Cardiac fibroblast (primary cell): ENCODE measurements at places on chromosomes 6 and 20.

- no peak for DNase-seq
Observed at GRCh38 chr6:63186970-63187369, 24.3 kb upstream of the FKBP1C start.

- DNase-seq = no peak
Observed at GRCh38 chr20:44468044-44468782, 7.5 kb upstream of the TTPAL start.

- no peak for DNase-seq
Observed at GRCh38 chr20:34557936-34558319, 590 bp upstream of the MAP1LC3A start.

DNA sequence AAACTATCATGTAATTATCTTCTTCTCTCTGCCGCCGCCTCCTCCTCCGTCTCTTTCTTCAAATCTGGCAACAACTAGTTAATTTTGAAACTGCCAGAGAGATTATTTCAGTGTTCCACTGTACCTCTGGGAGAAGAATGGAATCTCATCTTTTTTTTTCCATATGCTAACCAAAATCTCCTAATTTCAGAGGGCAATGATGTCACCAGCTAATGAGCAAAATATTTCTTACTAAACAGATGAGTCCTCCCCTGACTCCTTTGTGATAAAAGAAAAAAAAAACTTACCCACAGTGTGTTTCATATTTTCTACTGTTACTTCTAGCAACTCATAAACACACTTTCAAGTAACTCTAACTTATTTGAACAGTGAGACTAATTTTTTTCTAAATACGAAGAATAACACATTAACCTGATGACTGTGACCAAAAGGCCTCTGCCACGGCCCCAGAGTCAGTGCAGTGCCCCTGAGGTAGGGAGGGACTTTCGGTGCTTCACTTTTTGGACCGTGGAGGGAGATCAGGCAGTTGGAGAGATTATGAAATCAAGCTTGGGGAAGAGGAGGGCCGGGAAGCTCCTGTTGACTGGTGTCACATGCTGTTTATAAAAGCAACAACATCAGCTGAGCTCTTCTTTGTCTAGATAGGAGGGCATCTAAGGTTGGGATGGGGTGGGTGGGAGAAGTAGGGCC is 159.6 kb downstream of the SASH1 start:
- peak; percentile 82 for DNase-seq

DNA sequence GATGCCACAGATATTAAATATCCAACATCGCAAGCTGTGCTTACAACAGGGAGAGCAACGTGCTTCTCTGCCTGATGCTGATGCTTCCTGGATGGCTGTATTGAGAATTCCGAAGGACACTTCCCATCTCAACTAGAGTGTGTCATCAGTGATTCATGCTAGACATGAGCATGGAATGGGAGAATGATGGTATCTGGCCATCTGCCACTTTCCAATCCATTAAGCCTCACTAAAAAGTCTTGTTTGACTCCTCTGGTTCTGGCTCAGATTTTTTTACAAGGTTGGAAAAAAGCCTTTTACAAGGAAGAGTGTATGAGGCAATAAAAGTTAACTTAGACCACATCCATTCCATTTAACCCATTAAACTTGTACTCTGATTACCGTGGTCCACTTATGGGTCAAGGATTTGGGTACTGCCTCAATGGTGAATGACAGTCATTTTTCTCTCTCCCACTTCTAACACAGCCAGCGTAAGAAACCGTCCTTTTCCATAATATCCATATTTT is 265.3 kb downstream of the UST start:
- peak; percentile 92 for DNase-seq

DNA sequence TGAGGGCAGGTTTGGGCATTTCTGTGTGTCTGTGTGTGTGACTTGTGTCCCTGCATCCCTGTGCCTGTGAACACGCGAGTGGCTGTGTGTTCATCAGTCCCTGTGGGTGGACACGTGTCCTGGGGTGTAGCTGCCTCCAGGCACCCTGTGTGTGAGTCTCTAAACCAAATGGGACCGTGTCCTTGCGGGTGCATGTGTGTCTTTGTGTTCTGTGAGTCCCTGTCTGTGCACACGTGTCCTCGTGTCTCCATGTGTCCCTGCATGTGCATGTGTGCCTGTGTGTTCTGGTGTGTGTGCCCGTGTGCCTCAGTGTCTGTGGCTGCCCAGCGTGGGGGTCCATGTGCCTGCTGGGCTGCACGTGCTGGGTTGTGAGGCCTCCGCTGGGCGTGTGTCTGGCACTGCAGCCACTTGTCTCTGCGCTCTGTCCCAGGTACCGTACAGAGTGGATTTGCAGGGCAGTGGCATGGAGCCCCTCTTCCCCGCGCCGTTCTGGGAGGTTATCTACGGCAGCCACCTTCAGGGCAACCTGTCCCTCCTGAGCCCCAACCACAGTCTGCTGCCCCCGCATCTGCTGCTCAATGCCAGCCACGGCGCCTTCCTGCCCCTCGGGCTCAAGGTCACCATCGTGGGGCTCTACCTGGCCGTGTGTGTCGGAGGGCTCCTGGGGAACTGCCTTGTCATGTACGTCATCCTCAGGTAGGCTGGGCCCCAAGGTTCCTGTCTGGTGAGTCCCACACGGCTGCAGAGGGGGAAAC is 8.2 kb upstream of the LKAAEAR1 start:
- no peak for DNase-seq

DNA sequence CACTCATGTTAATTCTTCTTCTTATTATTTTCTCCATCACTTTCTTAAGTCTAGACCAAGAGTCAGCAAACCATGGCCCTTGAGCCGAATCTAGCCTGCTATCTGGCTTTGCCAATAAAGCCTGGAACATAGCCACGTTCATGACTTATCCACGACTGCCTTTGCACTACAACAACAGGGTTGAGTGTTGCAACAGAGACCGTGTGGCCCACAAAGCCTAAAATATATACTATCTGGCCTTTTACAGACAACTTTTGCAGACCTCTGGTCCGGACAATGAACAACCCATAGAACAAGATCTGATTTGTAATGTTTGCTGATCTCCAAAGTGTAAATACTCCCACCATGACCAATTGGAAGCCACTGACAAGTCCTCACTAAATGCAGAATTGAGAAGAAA is 140.5 kb upstream of the CDYL start:
- peak; percentile 49 for DNase-seq

- DNase-seq = no peak
Observed at GRCh38 chr6:111838749-111839484, 34.3 kb downstream of the FYN start.

DNA sequence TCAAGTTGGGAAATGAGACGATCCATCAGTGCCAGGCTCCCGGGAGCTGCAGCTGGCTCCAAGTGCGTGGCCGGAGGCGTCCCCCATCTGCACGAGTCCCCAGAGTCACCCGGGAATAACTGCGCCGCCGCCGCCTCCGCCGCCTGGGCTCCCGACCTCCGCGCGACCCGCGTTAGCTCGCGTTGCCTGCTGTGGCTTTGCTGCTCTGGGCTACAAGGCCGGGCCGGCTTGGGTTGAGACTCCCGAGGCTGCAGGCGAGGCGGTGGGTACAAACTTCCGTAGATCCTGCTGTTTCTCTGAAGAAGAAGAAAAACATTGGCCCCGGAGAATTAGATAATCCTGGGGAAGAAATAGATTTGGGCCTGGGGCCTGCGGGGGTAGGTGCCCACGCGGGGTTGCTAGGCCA is 7.4 kb upstream of the LAMP5 start:
- no peak for DNase-seq

GRCh38 chr6:5337573-5337972 is 76.3 kb downstream of the FARS2 start:
- peak; percentile 33 for DNase-seq

- DNase-seq = no peak
Observed at GRCh38 chr6:139538366-139538765, 163.9 kb upstream of the CITED2 start.

- DNase-seq = peak; percentile 91
Observed at GRCh38 chr6:157962601-157963302, 18.9 kb upstream of the SYNJ2 start.

DNA sequence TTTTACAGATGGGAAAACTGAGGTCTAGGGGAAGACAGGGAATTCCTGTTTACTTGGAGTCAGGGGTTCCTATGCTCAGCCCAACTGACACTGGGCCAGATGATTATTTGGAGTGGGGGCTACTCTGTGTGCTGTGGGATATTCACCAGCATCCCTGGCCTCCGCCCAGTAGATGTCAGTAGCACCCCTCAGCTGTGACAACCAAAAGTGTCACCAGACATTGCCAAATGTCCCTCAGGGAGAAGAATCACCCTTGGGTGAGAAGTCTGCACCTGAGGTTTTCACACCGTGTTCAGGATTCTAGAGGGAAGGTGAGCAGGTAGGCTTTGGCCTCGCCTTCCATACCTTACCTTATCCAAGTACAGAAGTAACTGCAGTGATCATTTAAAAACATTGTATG is 27.6 kb downstream of the CDH26 start:
- DNase-seq = no peak
